ENCODE measurements at places on chromosomes 5 and 9.

- DNase-seq = no peak
Observed at GRCh38 chr9:136147890-136148714, 29.4 kb upstream of the TMEM250 start.

DNA sequence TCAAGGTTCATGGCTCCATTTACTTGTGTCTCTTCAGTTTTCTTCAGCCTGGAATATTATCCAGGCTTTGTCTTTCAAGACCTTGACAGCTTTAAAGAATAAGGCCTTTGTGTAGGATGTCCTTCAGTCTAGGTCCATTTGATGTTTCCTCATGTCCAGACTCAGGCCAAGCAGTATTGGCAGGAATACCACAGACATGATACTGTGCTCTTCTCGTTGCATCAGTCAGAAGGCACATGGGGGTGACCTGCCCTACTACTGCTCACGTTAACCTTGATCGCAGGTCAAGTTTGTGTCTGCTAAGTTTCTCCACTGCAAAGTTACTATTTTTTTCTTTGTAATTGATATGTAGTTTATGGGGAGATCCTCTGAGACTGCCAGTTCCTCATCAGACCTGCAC lies 88.2 kb downstream of the ERCC6L2 start:
- DNase-seq = no peak

DNA sequence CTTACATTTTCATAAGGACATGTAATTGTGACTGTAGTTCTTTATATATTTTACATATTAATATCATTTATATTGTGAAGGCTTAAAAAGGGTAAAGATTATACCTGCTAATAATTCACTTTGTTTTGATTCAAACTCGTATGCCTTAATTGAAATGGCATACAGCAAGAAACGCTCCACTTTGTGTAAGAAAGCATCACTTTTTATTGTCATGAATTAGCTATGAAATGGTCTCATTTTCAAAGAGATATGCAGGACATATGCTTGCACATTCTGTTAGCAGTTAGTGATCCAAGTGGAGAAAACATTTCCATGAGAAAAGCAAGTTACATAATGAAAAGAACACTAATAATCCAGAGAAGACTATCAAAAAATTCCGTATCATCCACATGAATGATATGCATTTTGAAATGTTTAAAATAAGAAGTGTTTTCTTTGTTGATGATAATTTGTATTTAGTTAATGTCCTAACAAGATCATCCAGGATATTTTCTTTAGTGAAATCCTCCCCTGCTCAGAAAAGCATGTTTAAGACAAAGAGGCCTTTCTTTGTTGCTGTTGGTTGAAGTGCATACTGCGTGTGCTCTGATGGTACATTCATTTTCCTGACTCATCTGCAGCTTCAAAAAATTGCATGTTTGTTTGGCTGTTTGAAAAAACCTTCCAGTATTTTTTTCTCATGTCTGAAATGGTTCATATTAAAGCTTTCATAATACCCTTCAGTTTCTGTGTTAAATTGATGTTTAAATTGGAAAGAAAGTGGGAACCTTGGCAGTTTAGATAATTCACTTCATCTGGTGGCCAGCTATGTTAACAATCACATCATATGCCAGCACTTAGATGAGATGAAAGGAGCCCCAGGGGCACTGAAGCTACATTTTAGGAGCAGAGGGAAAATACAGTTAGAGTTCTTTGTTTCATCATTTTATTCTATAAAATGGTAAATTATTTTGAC lies 242.2 kb downstream of the CSNK1G3 start:
- DNase-seq = peak; percentile 29

DNA sequence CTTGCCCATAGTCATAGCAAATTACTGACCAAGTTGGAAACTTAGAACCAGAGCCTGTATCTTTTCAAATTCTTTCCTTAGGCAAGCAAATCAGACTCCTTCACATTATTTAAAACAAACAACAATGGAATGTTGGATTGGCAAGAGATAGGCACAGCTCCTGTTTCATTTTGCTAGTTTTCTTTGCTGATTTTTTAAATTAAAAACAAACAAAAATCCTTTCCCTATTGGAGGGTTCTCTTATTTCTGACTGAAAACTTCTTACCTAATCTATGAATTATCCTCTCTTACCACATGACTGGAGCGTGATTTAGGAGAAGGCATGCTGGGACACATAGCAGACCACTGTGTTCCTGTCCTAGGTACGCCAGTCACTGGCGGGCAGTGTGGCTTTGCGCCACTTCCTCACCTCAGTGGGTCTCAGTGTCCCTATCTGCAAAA lies 63.0 kb downstream of the TTC39B start:
- no peak for DNase-seq

GRCh38 chr9:134060546-134060945 lies 7.3 kb downstream of the BRD3 start:
- no peak for DNase-seq

DNA sequence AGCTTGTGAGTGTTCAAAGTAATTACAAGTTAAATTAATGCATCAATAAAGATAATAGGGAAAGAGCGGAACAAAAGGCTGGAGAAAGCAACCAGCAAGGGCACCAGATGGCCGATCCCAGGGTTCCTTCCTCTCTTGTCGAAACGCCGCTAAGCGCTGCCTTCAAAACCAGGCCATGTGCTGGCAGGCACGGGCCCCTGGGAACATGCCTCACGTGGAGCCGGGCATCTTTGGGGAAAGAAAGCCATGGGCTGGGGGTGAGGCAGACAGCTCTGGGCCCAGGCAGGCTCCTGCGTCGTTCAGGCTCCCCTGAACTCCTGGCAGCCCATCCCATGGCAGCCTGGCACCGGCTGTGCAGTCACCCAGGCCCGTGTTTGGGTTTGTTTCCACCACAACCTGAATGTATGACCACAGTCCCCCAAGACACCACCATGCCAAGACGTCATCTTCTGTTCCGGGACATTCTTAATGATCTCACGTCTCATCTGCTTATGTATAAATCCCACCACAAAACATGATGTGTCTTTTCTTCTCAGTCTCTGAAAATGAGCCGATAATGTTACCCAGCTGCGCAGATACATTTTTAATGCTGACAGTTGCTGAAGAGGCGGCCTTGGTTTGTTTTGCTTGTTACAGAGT lies 110.4 kb upstream of the SARDH start:
- DNase-seq = no peak

DNA sequence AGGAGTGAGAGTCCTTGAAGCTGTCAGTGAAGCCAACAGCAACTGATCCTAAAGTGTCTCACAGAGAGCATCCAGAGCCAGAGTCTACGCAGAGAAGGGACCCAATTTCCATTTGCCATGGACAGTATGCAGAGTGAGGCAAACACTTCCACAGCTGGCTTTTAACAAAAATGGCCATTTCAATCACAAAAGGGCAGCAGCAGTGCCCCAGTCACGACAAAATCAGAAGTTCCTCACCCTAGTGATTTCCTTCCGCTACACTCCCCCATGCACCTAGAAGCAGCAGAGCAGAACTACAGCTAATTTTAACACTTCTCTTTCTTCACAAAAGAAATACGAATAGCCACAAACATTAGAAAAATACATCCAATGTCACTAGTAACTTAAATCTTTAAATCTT lies 27.9 kb downstream of the FBXW11 start:
- no peak for DNase-seq

GRCh38 chr5:103362211-103362610 lies 103.6 kb downstream of the MACIR start:
- DNase-seq = no peak

DNA sequence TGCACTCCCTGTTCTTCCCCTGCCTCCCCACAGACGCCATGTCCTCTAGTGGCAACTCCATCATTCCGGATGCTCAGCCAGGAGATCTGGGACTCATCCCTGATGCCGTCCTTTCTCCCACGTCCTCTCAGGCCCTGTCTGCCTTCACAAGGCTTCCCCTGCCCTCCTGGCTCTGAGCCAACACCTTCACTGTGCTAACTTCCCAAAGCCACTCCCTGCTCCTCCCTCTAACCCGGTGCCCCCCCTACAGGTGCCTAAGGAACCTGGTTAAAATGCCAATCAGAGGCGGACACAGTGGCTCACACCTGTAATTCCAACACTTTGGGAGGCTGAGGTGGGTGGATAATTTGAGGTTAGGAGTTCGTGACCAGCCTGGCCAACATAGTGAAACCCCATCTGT lies 67.6 kb downstream of the LMX1B start:
- DNase-seq = no peak
